Stimulated activated CD8-positive, alpha-beta memory T cell treated with anti-CD3 and anti-CD28 coated beads, Interleukin-15, amount 100 ng/mL, for 4 hours (primary cell): ENCODE measurements at places on chromosomes 5 and 9.

GRCh38 chr5:176781638-176782570 is 28.5 kb upstream of the UNC5A start:
- no peak for DNase-seq

- DNase-seq = no peak
These were observed 195.5 kb downstream of the DRD1 start for GRCh38 chr5:175248416-175248905.

- DNase-seq = no peak
These were observed 103.8 kb upstream of the KLF4 start for GRCh38 chr9:107593224-107593870.

GRCh38 chr5:98905857-98906688 is 22.7 kb downstream of the CHD1 start:
- DNase-seq = no peak

DNA sequence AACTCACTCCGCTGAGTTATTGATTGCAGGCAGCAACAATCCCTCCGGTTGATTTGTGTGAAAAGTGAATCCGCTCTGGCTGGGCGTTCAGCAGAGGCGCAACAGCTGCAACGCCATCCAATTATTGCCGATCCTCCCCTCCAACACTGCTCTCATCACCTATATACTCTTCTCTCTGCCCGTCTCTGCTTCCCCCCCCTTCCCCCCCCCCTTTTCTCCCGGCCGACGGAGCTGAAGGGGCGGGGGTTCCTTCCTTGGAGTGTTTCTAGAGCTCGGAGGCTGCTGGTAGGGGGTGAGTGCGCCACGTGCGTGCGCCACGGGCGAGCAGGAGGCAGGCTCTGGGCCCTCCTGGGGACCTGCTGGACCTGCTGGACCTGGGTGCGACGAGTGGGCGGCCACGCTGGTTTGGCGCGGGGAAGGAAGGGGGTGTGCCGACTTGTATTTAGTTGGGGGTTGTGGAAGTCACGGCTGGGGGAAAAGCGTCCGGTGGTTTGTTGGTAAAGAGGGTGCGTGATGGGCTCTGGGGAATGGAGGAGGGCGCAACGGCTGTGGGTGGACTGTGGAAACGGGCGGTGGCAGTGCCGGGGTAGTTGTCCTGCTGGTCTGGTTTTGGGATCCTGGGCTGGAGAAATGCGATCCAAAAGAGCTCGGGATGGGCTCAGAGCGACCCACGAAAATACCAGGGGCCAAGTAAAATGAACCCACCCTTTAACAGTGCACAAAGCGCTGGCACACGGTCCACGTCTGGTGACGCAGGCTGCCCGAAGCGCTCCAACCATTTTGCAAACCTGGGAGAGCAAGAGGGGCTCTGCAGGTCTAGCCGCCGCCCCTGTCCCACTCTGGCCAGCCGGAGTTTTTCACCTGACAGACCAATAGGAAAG is 6.4 kb upstream of the MEF2C start:
- no peak for DNase-seq

- DNase-seq = no peak
These were observed 173.3 kb downstream of the COL23A1 start for GRCh38 chr5:178416919-178417318.
